ENCODE measurements at places on chromosomes 7 and 10. TPM values are rescaled to one million over a fixed set of nuclear protein-coding genes. Genes with fewer than 3 reads are reported as not detected.

TEX36 gene
- not detected for polyA plus RNA-seq

NRCAM gene
- 2.0 TPM for polyA plus RNA-seq

SLC26A3 gene
- 0.03 TPM for polyA plus RNA-seq

KBTBD2 gene
- 19.5 TPM for polyA plus RNA-seq

SUN3 gene
- polyA plus RNA-seq: not detected

DNA sequence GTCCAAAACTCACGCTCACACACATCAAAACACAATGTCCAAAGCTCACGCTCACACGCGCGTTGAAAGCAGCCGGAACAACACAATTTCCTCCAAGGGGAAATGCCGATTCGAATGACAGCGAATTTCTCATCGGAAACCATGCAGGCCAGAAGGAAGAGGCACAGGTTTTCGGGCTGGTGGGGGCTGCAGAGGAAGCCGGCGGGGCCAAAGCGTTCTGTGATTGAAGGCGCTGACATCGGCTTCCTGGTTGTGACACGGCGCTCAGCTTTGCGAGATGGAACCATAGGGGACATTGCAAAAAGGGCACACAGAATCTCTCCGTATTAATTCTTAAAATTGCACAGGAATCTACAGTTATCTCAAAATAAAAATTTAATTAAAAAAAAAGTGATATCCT, 61.3 kb downstream of the FOXL3 start:
- DNase-seq: no peak

DNA sequence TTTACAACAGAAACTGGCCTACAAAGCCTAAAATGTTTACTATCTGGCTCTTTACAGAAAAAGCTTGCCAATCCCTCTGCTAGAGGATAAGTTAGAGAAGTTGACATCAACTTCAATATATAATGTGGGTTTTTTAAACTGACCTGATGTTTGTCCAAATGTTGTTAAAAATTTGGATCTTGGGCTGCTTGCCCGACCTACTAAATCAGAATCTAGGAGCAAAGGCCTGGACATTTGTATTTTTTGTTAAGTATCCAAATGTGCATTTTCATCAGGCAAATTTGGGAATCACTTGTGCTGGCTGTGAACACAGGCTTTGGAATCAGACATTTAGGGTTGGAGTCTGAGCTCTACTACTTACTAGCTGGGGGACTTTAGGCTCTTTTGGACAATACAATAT, 252.7 kb upstream of the CSTF2T start:
- DNase-seq: no peak

- no peak for DNase-seq
Measured at GRCh38 chr10:53579773-53580172, 807.2 kb upstream of the MBL2 start.

GRCh38 chr10:65375528-65375927, 1550.3 kb upstream of the LRRTM3 start:
- no peak for DNase-seq

GRCh38 chr10:36840788-36841187, 284.6 kb upstream of the ANKRD30A start:
- DNase-seq: no peak

- DNase-seq: no peak
Measured at GRCh38 chr7:149799397-149800168, 26.2 kb upstream of the ZNF467 start.

GRCh38 chr10:125243532-125244253, 83.3 kb upstream of the CTBP2 start:
- no peak for DNase-seq

- no peak for DNase-seq
Measured at GRCh38 chr10:68106656-68107055, 2.6 kb upstream of the MYPN start.

DNA sequence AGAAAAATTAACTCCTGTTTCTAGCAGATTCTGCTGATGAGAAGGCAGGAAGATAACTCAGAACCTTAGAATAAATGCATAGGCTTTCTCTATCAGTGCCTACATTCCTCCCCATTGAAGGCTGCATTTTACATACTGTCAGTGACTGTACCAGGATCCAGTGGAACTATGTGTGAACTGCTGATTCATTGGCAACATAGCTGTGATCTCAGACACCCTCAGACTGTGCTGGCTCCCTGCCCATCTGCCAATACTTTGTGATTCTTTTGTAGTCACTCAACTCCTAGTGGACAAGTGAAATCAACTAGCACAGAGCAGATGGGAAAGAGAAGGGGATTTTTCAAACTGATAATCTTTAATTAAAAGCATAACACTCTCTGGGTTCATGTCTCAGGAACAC, 375.8 kb downstream of the MDFIC start:
- DNase-seq: no peak

DNA sequence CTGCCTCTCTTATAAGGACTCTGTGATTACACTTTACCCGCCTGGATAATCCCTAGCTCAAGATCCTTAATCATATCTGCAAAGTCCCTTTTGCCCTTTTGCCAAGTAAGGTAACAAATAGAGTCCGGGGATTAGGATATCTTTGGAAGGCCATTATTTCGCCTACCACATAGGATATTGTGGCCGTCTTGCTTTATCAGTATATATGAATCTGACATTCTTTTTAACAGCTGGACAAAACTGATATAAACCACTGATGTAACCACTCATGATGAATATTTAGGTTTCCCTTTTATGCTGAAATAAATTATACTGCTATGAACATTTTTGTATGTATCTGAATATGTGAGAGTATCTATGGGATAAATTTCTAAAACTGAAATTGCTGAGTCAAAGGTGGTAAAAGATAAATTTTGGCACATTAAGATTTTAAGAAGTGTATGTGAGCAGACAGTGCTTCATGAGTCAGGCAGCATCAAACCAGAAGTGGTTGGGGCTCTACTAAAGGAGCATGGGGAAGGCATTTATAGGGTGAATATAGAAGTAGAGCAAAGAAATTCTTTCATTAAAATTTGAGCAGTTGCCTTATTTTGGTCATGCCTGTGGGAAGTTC, 44.7 kb downstream of the AVL9 start:
- DNase-seq: no peak

GRCh38 chr10:133391761-133392518, 2.0 kb upstream of the MTG1 start:
- no peak for DNase-seq

GRCh38 chr7:1015196-1016121, 28.9 kb upstream of the GPR146 start:
- DNase-seq: no peak

GRCh38 chr7:37310327-37311080, 138.2 kb downstream of the ELMO1 start:
- DNase-seq: no peak
